COR-L47 (cell line): ENCODE measurements at places on chromosomes 3 and 15.

DNA sequence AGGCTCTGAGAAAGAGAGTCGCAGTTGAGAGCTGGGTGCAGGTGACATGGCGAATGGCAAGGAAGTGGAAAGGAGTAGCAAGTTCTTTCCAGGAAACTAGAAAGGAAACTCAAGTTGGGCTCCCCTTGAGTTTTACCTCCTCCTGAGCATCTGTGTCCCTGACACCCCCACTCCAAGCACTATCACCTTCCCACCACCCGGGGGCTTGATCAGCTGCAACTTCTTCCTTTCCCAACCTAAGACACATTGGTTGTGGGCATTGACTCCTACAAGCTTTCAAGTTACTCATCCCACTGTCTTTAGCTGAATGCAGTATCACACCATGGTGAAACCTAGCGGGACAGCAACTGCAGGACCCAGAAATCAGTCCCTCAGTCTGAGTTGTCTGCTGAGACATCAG, 256.6 kb upstream of the NR2F2 start:
- DNase-seq = no peak

DNA sequence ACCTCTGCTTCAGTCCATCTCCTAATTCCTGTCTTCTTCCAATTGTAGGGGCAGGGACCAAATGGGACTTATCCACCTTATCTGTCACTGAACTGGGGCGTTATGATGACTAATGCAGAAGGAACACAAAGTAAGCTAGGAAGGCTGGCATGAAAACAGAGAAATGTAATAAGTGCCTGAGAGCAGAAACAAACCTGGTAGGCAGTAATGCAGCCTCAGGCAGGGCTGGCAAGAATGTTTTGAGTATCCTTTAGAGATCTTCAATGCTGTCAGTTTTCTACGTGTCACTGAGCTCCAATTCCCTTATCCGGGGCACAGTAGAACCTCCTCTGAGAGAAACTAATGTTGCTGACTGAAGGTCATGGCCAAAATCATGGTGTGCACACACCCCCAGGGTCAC, 246.2 kb upstream of the TBL1XR1 start:
- DNase-seq = no peak

DNA sequence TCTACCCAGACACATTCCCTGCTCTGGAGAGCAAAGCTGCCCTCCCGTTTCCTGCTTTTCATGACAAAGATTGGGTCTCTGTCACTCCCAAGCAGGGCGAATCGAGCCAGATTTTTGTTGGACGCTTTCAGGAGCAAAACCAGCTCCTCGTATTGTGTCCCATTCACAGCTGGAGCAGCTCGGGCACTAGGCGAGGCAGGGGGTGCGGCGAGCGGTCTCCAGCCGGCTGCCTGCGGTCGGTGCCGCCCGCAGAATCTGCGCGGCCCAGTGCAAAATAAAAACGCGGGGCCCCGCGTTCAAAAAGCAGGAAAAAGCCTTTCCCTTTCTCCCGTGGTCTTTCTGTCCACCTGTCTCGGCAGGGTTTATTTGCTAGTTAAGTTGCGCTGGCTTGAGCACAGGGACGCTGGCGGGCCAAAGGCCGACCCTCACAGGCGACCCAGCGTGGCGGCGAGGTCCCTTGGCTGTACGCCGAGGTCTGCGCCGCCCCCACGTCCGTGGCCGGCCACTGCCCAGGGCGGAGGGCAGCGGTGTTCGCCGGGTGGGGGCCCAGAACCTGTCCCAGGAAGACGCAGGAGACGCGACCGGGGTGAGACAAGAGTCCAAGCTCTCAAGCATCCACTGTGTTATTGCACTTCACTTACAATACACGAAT, 71.2 kb downstream of the CYP19A1 start:
- DNase-seq = no peak

GRCh38 chr3:178743297-178743696, 207.1 kb downstream of the KCNMB2 start:
- no peak for DNase-seq

DNA sequence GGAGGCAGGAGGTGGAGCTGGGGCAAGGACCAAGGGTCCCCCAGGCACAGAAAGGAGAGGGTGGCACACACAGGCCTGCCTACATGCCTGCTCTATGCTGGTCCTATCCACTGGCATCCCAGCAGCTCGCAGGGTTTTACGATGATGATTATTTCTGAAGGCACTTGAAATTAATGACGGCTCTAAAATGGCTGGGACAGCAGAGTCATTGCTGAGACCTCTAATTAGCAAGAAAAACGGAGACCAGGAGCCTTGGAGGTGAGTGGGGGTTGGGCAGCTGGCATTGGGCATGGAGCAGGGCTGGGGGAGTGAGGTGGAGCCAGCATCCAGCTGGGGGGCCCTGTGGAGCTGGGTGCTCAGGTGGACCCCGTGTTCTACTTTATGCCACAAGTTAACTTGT, 3.5 kb upstream of the LINGO1 start:
- DNase-seq = no peak

GRCh38 chr3:21185816-21186314, 565.1 kb downstream of the ZNF385D start:
- DNase-seq = no peak

DNA sequence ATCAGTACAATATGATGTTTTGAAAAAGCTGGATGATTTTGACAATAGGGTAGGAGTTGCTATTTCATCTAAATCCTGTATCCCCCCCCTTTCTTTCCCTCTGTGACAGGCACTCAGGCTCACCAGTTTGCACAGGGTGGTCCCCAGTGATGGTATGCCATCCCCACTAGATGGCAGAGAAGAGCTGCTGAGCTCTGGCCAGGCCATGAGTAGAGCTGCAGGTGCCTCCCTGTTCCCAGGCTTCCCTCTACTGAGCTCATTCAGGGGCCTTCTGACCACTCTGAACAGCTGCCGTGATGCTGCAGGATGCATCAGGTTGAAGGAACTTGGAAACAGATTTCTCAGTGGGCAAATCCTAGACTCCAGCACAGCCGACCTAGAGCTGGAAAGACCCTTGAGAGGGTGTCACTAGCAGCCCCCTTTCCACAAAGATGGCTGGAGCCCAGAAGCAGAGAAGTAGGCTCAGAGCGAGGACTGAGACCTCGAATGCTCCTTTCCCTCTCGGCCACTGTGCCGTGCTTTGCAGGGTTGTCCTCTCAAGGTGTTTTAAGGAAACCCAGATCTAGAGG, 45.1 kb downstream of the EFCAB12 start:
- DNase-seq = peak; percentile 70

DNA sequence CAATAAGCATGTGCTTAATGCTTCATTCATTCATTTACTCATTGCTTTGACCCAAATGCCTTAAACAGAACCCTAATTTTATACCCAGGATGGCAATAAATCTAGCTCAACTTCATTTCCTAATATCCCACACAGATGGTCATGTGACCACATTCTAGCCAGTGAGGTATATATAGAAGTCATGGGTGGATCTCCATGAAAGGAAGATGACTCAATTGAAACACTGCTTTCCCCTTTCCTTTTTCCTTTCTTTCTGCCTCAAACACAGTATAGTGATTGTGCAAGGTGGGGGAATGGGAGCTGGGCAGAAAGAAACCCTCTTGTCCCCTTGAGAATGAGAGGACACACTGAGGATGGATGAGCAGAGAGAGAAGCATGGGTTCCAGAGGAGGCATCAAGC, 183.5 kb upstream of the PRICKLE2 start:
- no peak for DNase-seq

GRCh38 chr3:157285141-157285540, 125.2 kb upstream of the CCNL1 start:
- no peak for DNase-seq

GRCh38 chr15:36726224-36726623, 146.8 kb downstream of the CDIN1 start:
- no peak for DNase-seq

- no peak for DNase-seq
These were observed 70.9 kb downstream of the CHAC1 start for GRCh38 chr15:41024131-41024530.

DNA sequence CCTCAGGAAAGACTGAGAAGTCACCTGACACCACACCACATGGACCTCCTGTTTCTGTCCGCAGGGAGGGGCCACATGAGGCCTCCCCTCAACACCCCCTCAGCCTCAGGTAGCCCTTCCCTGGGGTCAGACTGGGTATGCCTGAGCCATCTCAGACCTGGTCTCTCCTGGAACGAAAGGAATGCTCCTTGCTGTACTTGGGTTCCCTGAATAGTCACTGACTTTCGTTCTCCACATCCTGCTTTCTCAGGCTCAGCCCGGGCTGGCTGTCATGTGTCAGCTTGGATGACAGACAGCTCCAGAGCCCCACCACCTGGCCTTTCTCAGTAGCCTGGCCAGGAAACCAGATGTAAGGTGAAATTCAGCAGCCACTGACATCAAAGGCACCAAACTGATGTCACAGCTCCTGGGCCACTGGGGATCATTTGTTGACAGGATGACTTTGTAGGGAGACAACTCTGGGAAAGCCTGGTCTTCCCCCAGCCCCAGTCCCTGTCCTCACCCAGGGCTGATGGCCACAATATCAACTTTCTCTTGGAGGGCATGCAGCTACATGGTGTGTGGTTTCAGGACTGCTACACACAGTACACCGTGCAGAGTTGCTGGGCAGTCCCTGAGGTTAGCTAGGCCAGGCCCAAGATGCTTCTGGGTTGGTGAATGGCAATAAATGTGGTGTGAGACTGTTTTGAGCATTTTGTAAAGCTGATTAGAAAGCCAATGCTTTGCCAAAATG, 141.4 kb upstream of the MRPS22 start:
- peak; percentile 16 for DNase-seq

DNA sequence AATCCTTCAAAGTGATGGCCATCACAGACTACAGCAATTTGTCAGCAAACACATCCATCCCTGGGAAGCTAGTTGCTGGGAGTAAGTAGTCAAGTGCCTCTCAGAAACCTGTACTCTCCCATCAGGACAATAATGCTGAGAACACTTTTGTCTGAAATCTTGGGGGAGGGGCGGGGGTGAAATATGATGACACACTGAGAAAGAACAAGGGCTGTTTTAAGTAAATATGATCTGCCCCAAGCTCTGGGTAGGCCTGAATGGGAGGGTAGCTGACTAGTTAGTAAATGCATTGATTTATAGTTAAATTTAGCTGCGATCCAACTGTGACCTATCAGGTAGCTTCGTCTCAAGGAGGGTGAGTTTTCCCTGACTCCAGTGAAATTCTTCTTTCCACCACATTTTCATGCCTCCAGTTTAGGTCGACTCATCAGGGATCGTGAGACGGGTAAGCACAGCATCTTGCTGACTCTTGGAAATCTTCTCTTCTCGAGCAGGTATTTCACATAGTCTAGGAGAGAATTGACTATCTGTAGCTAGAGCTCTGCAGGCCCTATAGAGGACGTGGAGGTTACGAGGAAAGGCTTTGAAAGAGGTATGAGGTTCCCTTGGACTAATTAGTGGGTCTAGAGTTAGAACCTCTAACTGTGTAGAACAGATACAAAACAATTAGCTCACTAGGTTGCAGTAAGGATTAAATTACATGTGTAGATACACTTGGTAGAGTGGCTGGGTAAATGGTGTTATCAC, 213.4 kb upstream of the SLC2A2 start:
- DNase-seq = no peak

GRCh38 chr3:52554026-52554755, 17.8 kb downstream of the UQCC5 start:
- no peak for DNase-seq

DNA sequence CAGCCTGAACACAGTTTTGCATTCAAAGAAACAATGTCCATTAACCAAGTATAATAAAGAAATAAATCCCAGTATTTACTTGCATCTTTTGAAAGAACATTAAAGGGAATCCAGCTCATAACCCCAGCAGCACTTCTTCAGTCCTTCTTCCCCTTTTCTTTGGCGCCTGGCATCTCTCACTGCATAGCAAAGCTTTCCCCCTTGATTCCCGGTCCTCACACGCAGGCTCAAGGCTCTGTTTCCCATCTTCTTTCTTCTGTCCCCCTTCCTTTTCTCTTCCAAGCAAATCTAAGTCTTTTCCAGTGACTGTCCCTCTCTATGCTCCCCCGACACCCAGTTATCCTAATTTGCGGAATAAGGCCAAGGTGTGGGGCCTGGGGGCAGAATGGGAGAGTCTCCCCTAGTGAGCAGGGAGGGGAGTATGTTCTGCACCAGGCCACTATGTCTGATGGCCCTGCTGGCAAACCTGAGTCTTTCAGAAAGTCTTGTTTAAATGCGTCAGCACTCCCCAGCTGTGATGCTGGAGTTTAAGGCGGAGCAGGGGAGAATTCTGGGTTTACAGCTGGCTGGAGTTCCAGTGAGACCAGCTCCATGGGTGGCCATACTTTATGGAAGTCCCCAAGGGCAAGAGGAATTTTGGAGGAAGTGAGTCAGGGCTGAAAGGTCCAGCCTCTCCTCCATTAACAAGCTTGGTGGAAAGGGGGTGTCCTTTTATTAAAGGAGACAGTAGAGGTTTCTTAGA, 42.1 kb downstream of the GOLGA6A start:
- DNase-seq = no peak

DNA sequence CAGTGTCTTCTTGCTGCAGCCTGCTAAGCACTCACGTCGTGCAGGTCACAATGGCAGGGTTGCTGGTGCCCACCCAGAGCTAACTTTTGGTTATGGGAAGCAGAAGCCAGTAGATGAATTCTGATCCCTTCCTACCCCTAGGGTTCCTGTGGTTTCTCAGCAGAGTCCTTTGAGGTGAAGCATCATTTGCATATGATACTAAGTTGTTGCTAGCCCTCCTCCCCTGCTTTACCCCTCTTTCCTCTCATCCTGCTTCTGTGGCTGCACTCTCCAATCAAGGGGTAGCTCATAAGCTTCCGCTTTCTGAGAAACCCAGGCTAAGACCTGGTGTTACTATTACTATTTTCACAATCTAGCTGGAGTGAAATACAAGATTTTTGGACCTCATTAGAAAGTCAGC, 22.1 kb upstream of the HEG1 start:
- DNase-seq = no peak

DNA sequence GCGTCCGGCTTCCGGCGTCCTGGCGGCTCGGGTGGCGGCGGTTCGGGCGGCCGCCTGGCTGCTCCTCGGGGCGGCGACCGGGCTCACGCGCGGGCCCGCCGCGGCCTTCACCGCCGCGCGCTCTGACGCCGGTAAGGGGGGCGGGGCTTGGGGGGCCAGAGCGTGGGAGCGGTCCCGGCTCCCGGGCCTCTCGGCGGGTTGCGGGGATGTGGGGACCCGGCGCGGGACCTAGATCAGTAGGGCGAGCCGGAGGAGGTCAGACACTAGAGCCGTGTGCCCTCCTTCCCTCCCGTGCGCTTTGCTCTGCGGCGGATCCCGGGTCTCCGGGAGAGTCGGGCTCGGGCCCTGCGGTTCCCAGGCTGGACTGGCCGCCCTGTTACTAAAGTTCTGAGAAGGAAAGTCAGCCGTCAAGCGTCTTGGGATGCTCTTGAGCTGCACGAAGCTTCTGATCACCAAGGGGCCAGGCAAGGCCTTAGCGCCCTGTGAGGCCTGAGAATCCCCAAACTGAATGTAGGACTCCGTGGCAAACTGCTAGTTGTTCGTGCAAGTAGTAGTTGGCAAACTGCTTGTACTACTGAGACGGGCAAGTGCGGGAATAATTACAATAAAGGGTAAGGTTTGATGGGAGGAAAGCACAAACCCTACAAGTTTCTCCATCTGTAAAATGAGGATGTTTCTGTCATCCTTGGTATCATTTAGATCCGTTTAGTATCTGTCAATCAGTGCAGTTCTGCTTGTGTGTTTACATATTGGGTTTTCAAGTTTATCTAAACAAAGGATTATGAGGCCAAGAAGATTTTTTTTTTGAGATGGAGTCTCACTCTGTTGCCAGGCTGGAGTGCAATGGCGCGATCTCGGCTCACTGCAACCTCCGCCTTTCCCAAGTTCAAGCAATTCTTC, 587 bp downstream of the PIGX start:
- DNase-seq = peak; percentile 36

GRCh38 chr15:83014205-83014653, 2.8 kb upstream of the C15orf40 start:
- no peak for DNase-seq

- no peak for DNase-seq
These were observed 47.8 kb upstream of the USP50 start for GRCh38 chr15:50594311-50594710.
